ENCODE measurements at places on chromosomes 7 and 10.

GRCh38 chr7:101018271-101019167 is 1.4 kb upstream of the MUC17 start:
- no peak for DNase-seq

GRCh38 chr7:65477326-65477725 is 103.7 kb downstream of the ZNF92 start:
- no peak for DNase-seq

DNA sequence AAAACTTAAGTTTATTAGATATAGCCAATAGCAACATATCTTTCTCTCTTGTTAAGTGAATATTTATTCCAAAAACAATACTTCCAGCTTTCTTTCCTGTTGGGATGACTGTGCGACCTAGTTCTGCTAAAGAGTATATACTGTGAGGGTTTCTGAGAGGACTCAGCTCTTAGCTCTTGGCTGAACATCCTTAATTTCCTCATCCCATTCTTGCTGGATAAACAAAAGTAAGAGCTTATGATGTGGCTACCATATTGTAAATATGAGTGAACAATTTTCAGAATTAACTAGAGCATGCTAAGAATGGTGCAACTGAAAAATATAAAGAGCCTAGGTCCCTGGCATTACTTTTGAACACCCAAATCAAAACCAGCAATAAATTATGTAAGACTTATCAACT is 279.5 kb upstream of the GNAI1 start:
- no peak for DNase-seq

DNA sequence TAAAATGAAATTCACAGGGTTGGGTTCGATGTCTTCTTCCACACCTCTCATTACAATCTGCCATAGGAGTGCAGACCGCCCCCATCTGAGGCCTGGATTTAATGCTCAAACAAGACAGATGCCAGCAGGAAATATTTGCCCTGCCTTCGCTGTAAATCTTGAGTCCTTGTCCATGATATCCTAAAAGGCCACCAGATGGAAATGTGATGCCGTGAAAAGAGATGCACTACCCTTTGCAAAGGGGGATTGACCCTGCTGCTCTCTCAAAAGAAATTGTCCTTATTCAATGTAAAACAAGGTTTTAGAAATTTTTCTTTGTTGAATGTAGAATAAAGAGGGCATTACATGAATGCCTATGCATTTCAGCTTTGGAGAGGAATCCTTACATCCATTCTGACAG is 37.5 kb downstream of the AGAP4 start:
- DNase-seq = no peak

- DNase-seq = no peak
These were observed 78.5 kb upstream of the FZD1 start for GRCh38 chr7:91185771-91186170.

DNA sequence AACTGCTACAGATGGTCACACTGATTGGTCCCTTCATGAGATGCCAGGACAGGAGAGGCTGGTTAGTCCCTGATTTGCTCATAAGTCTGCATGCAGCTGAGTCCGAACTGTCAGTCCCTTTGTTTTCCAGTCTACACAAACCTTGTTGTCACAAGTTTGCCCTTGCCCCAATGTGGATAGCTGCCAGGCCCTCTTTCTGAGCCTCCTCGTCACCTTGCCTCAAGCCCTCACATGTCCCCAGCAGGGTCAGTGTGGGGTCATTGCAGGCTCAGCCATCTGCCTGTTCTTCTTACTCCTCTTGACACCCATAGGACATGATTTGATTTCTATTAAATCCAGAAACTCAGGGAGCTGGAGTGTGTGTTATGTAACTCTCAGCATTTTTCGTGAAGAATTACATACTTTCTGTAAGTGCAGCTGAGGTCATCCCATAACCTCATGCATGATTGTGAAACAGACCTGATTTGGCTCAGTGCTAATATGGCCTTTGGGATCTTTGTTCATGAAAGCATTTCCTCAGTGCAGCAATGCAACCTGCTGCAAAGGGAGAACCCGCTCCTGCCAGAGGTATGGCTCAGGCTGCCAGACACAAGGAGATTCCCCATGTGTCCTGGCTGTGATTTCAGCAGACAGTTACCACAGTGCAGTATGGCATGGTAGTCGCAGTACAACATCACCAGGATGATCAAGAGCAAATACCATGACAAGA is 70.0 kb upstream of the ZMIZ2 start:
- no peak for DNase-seq

- no peak for DNase-seq
These were observed 181.6 kb upstream of the MGMT start for GRCh38 chr10:129285459-129285858.

GRCh38 chr7:27209933-27210440 is 10.1 kb upstream of the HOXA13 start:
- DNase-seq = no peak

DNA sequence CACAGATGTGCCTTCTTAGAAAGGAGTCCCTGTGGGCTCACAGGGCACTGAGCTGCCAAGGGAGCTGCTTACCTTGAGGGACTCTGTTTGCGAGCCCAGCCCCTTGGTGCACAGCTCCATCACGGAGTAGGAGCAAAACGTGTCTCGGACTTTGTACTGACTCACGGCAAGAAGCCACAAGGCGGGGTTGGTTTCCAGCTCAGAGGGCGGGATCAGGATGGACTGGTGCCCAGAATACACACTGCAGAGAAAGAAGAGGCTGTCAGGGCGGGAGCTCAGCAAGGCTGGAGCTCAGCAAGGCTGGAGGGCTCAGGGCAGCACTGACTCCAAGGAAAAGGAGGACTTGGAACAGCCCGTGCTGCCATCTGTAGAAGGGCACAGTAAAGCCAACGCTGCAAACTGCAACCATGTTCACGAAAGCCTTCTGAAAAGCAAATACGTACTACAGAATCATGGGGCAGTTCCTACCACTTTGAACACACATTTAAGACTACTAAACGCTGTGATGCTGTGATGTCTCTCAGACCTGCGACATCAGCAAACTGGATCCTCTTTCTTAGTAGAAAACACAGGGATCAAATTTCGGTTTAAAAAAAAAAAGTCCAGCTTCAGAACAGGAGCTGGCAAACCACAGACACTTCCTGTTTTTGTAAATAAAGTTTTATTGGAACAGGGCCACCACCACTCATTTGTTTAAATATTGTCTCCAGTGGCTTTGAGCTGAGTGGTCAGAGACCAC is 194.3 kb downstream of the ZMYND11 start:
- no peak for DNase-seq

DNA sequence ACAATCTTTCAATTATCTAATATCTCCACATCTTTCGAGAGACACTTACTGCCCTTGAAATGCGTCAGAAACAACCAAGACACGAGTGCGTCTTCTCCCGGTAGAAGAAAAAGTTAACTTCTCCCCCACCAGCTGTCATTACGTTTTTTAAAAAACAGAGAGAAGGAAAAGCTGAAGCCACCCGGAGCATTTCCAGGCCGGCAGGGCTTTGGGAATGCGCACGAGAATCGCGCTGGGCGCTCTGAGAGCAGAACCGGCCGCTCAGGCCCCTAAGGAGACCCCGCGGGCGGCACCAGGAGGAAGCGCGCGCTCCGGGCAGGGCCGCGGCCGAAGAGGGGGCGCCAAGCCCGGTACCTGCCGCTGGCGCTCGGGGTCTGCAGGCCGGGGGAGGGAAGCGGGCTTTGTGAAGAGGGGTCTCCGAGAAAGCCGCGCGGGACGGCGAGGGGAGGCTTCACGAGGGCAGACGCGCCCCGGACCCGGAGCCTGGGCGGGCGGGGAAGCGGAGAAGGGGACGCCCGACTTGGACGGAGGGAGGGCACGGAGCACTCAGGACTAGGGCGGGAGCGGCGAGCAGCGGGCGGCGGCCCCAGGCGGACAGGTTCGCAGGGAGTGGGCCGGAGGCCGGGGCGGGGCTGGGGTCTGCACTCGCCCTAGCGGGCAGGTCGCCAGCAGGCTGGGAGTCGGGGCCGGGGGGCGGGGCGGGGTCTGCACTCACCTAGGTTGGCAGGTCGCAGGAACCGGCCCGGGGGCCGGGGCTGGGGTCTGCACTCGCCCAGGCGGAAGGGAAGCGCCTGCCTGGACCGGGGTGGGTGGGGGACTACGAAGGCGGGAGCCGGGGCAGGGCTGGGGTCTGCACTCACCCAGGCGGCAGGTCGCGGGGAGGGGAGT is 932 bp downstream of the ESYT2 start:
- DNase-seq = peak; percentile 64

GRCh38 chr10:90939116-90939515 is 18.2 kb upstream of the ANKRD1 start:
- no peak for DNase-seq

- DNase-seq = no peak
These were observed 15.2 kb upstream of the UBE2D1 start for GRCh38 chr10:58319599-58319998.

GRCh38 chr7:101784292-101785127 is 32.9 kb upstream of the CUX1 start:
- no peak for DNase-seq

GRCh38 chr7:47300472-47301104 is 281.3 kb downstream of the TNS3 start:
- no peak for DNase-seq

DNA sequence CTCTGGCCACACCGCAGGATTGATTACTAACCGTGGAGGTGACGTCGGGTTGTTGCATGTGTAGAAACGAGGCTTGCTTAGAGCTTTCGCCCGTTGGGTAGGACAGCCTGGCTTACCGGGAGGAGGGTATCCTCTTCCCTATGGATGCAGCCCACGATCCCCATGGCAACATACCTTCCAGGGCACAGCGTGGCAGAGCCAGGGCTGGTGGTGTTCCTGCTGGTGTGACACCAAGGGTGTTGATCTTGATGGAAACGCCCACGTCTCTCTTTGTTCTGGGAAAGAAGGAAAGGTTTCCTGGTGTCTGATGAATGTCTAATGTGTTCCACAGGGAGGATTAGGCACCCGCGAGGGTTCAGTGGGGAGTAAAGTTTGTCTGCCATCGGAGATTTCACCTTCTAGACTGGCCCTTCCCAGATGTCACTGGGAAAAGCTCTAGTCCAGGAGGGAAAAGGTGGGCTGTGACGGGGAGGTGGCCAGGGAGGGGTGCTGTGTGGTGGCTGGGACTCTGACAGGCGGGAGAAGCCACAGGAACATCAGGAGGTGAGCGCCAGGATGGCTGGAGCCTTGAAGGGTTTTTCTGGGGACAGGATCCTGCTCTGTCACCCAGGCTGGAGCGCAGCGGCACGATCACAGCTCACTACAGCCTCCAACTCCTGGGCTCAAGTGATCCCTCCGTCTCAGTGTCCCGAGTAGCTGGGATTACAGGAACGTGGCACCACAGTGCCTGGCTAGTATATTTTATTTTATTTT is 102.1 kb downstream of the CUX1 start:
- no peak for DNase-seq
